Subcutaneous preadipocyte (primary cell): ENCODE measurements at places on chromosomes 11 and 22. TPM values are rescaled to one million over a fixed set of nuclear protein-coding genes. Genes with fewer than 3 reads are reported as not detected.

Gene FIBIN
- 2.9 and 12.5 TPM in 2 replicates for total RNA-seq

Gene GAL
- total RNA-seq, result 0.39 and 1.5 TPM in 2 replicates

Gene HMGXB4
- total RNA-seq, result 13.6 and 20.3 TPM in 2 replicates

Gene KCNQ1
- not detected in 2 replicates for total RNA-seq

Gene RFPL3
- not detected in 2 replicates for total RNA-seq

Gene TRIM49
- not detected in 2 replicates for total RNA-seq

Gene CLCF1
- 3.3 and 4.4 TPM in 2 replicates for total RNA-seq

Gene MIOX
- 0.20 TPM in 1 of 2 replicates, not detected in the other for total RNA-seq

Gene KCNJ1
- total RNA-seq, result not detected in 2 replicates

Gene CEND1
- total RNA-seq, result 0.37 and 2.2 TPM in 2 replicates

Gene SLC22A12
- not detected in 2 replicates for total RNA-seq

Gene LDLRAD3
- total RNA-seq, result 11.5 and 12.1 TPM in 2 replicates

Gene PKDREJ
- not detected in 2 replicates for total RNA-seq

Gene RTN4RL2
- 0.39 and 1.5 TPM in 2 replicates for total RNA-seq

Gene MMP8
- total RNA-seq, result not detected in 2 replicates

Gene NCAM1
- 0.20 and 0.37 TPM in 2 replicates for total RNA-seq

Gene TSKU
- total RNA-seq, result 25.4 and 26.0 TPM in 2 replicates

Gene NDUFA6
- 36.6 and 37.1 TPM in 2 replicates for total RNA-seq

Gene KRTAP5-9
- total RNA-seq, result not detected in 2 replicates

Gene BATF2
- 0.37 and 0.98 TPM in 2 replicates for total RNA-seq

Gene MMP12
- 0.59 TPM in 1 of 2 replicates, not detected in the other for total RNA-seq

Gene LRRC51
- total RNA-seq, result 5.9 and 6.2 TPM in 2 replicates

Gene BEST1
- total RNA-seq, result 4.1 and 4.8 TPM in 2 replicates

Gene MGAT3
- total RNA-seq, result not detected in 2 replicates

Gene OR2AT4
- not detected in 2 replicates for total RNA-seq

Gene LRRC10B
- total RNA-seq, result under 0.01 TPM in 1 of 2 replicates, not detected in the other

Gene CCDC89
- total RNA-seq, result 4.3 and 4.8 TPM in 2 replicates

Gene CARD16
- total RNA-seq, result 1.8 and 2.2 TPM in 2 replicates

Gene PYGM
- 0.37 and 0.39 TPM in 2 replicates for total RNA-seq

Gene TESMIN
- not detected in 2 replicates for total RNA-seq

Gene TRIM66
- total RNA-seq, result 3.7 and 6.6 TPM in 2 replicates

Gene MOGAT2
- total RNA-seq, result not detected in 2 replicates

Gene FAM83F
- total RNA-seq, result not detected in 2 replicates

Gene TBX10
- total RNA-seq, result not detected in 2 replicates

Gene UBASH3B
- total RNA-seq, result 8.1 and 22.5 TPM in 2 replicates

Gene GAB4
- total RNA-seq, result not detected in 2 replicates

Gene CDC42BPG
- total RNA-seq, result under 0.01 TPM in 2 replicates

Gene OR4A16
- total RNA-seq, result not detected in 2 replicates

Gene HPX
- 0.37 and 0.98 TPM in 2 replicates for total RNA-seq

Gene PAMR1
- total RNA-seq, result 323 and 383 TPM in 2 replicates

Gene APOL5
- under 0.01 TPM in 1 of 2 replicates, not detected in the other for total RNA-seq
